Smooth muscle cell of the umbilical artery (primary cell): ENCODE measurements at places on chromosomes 2 and 18. TPM values are rescaled to one million over a fixed set of nuclear protein-coding genes. Genes with fewer than 3 reads are reported as not detected.

Gene HOXD4
- total RNA-seq, result 0.30 and 1.2 TPM in 2 replicates

Gene KCNG2
- not detected in 2 replicates for total RNA-seq

Gene AGAP1
- total RNA-seq, result 11.3 and 20.7 TPM in 2 replicates

Gene CRYGD
- total RNA-seq, result not detected in 2 replicates

Gene PKDCC
- total RNA-seq, result 30.3 and 78.7 TPM in 2 replicates

Gene AFG3L2
- 46.0 and 48.2 TPM in 2 replicates for total RNA-seq

Gene LRP1B
- total RNA-seq, result 1.2 and 3.9 TPM in 2 replicates

Gene GPR55
- total RNA-seq, result not detected in 2 replicates

Gene CNTNAP5
- not detected in 2 replicates for total RNA-seq

Gene SPP2
- total RNA-seq, result not detected in 2 replicates

Gene GAL3ST2
- total RNA-seq, result under 0.01 and 0.74 TPM in 2 replicates

Gene EHD3
- 21.7 and 44.4 TPM in 2 replicates for total RNA-seq

Gene ST8SIA5
- total RNA-seq, result not detected in 2 replicates

Gene ASIC4
- total RNA-seq, result under 0.01 and 0.09 TPM in 2 replicates

Gene POTEJ
- total RNA-seq, result not detected in 2 replicates

Gene MZT2B
- total RNA-seq, result 66.9 and 144 TPM in 2 replicates

Gene AFTPH
- total RNA-seq, result 34.4 and 35.6 TPM in 2 replicates

Gene IGFBP5
- total RNA-seq, result 474 and 1,007 TPM in 2 replicates

Gene FBXO15
- total RNA-seq, result 0.37 and 0.59 TPM in 2 replicates

Gene IL36B
- not detected in 2 replicates for total RNA-seq

Gene INPP4A
- 29.7 and 38.7 TPM in 2 replicates for total RNA-seq

Gene TTN
- total RNA-seq, result under 0.01 and 1.0 TPM in 2 replicates

Gene MARCHF4
- total RNA-seq, result 1.5 and 10.8 TPM in 2 replicates

Gene RGPD5
- total RNA-seq, result 56.1 and 62.6 TPM in 2 replicates

Gene PTPRN
- total RNA-seq, result 66.2 and 67.6 TPM in 2 replicates
